Stimulated activated CD4-positive, alpha-beta T cell treated with anti-CD3 and anti-CD28 coated beads, Interleukin-1b, Interleukin-23, amount 100 ng/mL, for 1 hour (primary cell): ENCODE measurements at places on chromosomes 3 and 15.

DNA sequence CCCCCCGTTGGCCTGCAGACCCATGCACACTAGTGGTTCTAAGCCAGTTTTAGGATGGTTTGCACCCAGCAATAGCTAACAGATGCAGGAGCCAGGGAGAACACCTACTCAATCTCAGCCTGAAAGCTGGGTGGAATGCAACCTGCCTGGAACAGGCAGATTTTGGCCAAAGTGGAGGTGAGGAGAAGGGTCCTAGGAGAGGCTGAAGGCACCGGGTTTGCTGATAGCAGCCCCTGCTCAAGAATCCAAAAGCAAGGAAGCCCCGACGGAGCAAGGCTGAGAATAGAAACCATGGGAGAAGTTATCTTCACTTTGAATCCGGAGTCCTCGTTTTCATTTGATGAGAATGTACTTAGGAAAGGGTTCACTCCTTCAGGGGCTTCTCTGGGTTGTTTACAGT, 9.9 kb downstream of the RRP9 start:
- no peak for DNase-seq

DNA sequence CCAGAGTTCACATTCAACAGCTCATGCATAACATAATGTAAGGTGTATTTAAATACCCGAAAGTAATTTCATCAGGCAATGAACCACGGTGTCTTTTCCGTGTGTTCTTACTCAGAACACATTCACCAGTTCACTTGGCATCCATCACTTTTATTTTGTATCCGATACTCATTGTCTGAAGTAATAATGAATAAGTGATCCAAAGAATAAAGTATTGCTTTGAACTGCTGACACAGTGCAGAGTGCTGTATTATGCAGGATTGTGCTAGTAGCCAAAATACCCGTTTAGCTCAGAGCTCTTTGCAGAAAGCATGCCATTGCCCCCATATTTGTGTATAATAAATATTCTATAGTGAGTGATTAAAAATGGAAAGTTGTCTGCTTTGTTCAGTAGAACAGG, 460.9 kb upstream of the KCNMB2 start:
- no peak for DNase-seq

DNA sequence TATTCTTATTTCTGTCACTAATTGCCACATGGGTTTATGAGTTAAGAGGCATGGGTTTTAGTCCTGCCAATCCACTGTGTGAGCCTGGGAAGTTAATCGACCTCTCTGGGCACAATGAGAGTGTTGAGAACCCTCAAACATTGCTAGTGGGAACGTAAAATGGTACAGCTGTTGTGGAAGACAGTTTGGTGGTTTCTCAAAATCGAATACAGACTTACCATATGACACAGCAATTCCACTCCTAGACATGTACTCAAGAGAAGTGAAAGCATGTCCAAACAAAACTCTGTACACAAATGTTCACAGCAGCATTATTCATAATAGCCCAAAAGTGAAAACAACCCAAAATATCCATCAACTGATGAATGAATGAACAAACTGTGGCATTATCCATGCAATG, 5.7 kb upstream of the GNB5 start:
- DNase-seq, result no peak

GRCh38 chr3:124034016-124034843, 42.3 kb upstream of the ROPN1 start:
- no peak for DNase-seq

DNA sequence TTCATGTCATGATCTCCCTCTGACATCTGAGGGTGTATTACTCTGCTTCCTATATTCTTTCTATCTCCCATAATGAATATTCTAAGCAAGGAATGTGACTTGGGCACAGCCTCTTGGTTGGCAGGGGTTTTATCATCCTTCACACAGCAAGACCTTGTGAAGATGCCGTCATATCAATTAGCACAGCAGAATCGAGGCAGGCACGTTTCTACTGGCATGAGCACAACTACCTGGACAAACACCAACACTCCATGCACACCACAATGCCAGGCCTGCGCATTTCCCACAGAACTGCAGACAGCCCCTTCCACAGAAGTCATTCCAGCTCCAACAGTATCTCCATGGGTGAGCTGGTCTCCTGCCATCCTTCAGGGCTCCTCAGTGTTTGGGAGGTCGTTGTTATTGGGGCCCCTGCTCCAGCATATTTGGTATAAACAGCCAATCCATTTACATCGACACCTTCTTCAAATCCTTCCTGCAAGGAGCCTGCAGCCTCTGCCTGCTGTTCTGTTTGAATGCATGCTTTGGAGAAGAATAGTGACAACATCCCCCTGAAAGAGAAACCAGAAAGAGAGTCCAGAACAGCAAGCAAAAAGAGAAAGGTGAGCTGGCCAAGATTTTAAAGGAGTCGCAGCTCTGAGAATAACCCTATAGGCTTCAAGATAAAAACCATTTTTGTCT, 275.5 kb downstream of the SHOX2 start:
- no peak for DNase-seq

- no peak for DNase-seq
Measured at GRCh38 chr15:73881579-73882320, 8.4 kb downstream of the TBC1D21 start.

- no peak for DNase-seq
Measured at GRCh38 chr3:138463724-138464490, 29.5 kb downstream of the ESYT3 start.

DNA sequence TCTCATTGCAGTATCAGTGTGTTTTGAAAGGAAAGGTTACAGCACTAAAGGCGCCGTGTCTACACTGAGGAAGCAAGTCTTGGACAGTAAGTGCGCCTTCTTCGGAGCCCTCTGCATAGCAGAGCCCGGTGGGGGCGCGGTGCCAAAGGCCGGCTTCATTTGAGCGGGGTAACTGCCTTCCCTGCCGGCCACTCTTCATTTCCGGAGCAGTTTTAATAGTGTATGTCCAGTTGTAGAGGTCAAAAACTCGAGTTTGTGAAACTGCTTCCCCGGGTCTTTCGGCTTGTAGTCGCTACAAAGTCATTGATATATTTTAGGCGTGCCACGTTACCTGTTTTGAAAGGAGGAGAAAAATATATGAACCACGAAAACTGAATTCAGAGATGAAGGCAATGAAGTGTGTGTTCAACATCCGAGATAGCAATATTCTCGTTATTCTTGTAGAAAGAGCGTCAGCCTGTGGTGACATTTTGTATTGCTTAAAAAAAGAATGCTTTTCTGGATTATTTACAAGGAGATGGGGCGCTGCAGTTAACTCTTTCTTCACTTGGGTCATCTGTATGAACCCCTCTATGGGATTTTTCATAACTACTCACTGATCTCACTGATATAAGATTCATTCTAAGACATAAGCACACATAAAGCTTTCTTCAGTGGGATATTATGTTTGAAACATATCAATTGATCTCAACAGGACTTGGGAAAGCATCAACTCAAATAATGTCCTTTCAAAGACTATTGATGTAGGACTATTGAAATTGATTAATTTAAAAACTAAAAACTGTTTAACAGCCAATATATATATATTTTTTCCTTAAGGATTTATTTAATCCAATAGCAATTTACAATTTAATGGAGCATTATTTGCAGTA, 3.0 kb downstream of the ALCAM start:
- DNase-seq, result no peak

- no peak for DNase-seq
Measured at GRCh38 chr3:139534992-139535879, 4.3 kb downstream of the RBP1 start.

GRCh38 chr3:58585994-58586393, 8.8 kb upstream of the FAM107A start:
- DNase-seq, result no peak

- DNase-seq, result no peak
Measured at GRCh38 chr3:168273917-168274316, 178.2 kb upstream of the GOLIM4 start.

DNA sequence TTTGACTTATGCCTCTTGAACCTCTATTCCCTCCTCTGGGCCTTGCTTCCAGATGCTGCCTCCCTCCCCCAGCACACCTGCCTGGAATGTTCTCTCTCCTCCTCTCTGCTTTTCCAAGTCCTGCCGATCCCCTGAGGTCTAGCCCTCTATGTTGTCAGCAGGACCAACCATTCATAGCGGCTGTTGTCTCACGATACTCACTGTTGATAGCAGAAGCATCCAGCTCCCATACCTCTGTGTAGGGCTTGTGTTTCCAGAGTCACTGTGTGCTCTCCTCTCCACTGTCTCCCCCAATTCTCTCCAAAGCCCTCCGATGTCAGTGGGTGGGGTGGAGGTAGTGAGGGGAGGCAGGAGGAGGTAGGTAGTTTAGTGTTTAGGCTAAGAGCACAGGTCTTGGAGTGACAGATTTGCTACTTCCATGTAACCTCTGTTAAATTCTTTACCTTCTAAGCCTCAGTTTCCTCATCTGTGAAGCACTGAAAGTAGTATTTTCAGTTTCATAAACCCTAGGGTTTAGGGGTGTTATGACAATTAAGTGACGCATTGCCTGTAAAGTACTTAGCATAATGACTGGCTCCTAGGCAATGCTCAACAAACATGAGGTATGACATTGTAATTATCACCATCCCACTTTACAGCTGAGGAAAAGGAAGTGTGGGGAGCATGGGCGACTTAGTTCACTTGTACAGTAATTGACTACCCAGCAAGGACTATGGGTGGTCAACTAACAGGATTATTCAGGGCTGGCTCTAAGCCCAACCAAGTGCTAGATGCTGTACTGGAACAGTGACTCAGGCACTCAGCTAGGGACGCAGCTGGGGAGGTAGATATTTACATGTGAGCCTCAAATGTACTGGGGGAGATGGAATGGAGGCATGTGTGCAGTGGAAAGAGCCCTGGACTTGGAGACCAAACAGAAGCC, 122.8 kb downstream of the CACNA1D start:
- DNase-seq, result no peak

DNA sequence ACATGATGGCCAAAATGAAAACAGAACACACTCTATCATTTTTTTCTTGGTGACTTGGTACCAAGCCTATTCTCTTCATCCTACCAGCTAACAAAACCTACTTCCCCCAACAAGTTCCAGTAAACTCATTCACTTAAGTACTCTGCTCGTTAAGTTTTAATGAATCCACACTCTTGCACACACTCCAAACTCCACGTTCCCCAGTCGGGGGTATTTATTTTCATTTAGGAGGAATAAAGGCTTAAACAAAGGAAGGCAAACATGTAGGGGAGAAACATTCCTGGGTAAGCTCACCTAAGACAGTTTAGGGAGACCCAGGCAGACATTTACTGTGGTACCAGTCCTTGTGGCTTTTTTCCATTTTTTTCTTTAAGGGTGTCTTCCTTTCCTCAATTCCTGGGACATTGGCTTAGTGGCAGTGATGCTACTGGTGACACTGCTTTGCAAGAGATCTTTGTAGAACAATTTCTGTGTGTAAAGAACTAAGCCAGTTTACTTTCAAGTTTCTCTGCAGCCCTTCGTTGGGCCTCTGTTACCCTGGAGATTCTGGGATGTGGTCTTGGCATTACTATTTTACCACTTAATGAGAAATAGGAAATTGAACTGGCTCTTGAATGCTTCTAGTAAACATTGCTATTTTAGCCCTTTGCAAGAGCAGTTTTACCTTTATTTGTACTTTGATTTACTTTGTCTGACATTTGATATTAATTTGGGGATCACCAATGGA, 117.3 kb upstream of the C15orf61 start:
- no peak for DNase-seq

GRCh38 chr3:192957441-192958021, 39.9 kb upstream of the MB21D2 start:
- no peak for DNase-seq

DNA sequence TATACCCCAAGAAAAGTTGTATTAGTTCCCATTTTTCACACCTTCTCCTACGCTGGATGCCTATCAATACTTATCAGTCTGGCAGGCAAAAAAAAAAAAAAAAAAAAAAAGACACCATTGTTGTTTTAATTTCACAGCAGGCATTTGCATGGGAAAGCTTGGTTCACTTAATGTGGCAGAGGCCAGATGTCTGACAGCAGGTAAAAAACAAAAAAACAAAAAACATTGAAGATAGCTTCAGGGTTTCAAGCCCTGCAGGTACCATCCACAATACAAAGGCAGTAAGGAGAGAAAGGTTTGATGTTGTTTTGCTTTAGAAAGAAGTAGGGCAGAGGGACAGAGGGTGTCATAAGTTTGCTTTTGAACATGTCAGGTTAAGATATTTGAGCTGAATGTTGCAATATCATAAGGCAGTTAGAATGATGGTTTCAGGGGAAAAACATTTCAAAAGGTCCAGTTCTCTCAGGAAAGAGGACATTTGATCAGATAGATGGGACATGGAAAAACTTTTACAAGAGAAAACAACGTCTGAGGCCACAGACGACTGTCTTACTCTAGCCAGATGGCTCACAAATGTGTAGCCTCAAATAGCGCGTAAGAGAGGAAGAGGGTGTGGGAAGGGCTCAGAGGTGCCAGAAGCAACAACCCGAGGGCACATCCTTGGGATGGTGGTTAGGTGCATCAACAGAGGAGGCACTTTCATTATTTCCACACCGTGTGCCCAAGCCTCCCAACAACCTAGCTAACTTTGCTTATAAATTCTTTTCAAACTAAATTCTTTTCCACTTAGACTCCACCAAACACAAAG, 25.7 kb downstream of the PCOLCE2 start:
- DNase-seq, result no peak

DNA sequence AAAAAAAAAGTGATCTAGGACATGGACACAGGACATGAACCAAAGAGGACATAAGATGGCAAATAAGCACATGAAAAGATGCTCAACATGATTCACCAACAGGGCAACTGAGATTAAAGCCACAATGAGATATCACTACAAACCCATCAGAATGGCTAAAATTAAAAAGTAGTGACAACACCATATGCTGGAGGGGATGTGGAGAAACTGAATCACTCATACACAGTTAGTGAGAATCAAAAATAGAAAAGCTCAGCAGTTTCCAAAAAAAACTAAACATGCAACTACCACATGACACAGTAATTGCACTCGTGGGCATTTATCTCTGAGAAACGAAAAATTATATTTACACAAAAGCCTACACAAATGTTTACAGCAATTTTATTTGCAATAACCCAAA, 27.9 kb upstream of the ACKR4 start:
- DNase-seq, result no peak

DNA sequence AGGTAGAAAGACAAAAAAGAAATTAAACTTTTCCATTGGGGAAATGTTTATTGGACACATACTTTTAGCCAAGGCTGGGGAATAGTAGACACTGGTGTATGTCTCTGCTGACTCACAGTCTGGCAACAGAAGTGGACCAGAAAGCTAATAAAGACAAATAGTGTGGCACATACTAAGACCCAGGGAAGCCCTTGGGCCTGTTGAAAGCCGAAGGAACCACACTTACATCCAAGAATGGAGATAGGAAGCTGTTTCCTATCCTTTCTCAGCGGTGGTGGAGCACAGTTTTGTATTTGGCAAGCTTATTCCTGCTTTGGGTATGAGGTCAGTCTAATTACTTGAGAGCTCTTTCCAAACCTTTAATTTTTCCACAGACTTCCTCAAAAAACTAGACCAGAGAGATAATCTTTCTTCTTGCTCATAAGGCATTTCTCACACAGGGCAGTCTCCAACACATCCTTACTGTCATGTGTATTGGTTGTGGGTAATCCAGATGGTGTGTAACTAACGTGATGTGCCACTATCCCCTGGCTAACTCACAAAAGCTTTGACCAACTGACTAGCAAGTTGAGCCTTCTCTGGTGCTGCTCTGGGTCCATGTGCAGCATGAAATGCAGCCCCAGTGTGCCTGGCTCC, 279.1 kb upstream of the IGF1R start:
- no peak for DNase-seq
